ENCODE measurements at places on chromosomes 1 and 21. TPM values are rescaled to one million over a fixed set of nuclear protein-coding genes. Genes with fewer than 3 reads are reported as not detected.

DNA sequence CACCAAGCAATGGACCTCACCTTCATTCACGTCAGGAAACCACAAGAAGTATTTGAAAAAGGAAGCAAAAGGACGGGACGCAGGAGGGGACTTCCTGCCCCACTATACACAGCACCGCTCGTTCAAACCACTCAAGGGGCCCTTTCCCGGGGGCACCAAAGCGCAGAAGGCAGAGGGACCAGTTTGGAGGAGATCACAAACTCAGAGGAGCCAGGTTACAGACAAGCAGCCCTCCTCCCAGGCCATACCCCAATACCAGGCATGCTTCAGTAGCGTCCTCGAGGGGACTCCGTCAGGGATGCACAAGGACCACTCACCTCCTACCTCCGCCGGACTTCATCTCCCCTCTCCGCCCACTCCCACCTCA, 685 bp downstream of the CRTC2 start:
- peak; percentile 80 for DNase-seq

DNA sequence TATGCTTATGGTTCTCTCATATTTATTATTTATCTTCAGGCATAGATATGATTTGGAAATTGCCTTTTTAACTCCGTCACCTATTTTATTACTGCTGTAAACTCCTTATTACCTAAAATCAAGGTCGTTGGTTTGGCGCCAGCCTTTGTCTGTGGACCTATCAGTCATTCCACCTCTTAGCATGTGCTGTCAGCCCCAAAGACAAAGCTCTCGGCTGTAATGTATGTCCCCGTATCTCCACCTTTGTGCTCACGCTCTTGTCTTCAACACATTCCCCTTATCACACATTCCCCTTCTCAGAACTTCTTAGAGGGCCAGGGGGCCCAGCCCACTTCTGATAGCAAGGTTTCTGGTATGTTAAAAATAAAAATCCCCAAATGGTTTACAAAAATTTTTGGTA, 342.2 kb downstream of the RYR2 start:
- DNase-seq = no peak

DNA sequence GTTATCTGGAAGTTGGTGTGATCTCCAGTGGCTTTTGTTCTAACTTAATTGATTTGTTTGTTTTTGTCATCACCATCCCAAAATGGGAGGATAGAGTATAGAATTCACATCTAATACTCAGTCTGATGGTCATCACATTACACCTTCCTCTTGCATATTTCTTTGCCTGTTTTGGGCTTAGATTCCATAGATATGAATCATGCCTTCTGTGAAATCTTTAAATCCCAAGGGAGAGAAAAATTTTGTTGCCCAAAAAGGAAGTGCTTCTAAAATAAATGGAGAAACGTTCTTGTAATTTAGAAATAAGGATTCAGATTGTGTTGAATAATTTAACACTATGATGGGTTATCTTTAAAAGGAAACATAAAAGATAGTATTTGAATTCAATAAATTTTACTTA, 446.0 kb upstream of the LRRC7 start:
- DNase-seq = no peak

GRCh38 chr1:49351768-49352167, 575.1 kb upstream of the BEND5 start:
- no peak for DNase-seq

NTRK1 gene
- not detected for polyA plus RNA-seq

Measured in B cell (primary cell).